Neural crest cell (in vitro differentiated cells): ENCODE measurements at places on chromosomes 7 and 10. TPM values are rescaled to one million over a fixed set of nuclear protein-coding genes. Genes with fewer than 3 reads are reported as not detected.

GRCh38 chr7:107046491-107047259 is 2.2 kb downstream of the PRKAR2B start:
- DNase-seq = no peak

WNT2 gene
- not detected in 2 replicates for total RNA-seq

DNA sequence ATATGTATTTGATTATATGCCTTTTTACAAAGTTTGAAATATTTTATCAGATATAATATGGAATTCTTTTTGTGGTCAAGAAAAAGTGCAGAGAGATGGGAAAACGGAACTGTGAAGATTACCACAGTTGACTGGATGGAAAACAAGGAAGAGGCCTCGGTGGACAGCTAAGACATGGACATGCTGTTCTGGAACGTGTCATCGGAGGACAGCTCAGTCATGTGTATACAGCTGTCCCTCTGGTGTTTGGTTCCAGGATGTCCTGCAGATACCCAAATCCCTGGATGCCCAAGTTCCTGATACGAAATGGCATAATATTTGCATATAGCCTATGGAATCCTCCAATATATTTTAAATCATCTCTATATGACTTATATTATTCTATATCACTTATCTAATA is 49.4 kb downstream of the TRIL start:
- DNase-seq = no peak

GRCh38 chr10:27504808-27505460 is 830 bp downstream of the RAB18 start:
- DNase-seq = no peak

DNA sequence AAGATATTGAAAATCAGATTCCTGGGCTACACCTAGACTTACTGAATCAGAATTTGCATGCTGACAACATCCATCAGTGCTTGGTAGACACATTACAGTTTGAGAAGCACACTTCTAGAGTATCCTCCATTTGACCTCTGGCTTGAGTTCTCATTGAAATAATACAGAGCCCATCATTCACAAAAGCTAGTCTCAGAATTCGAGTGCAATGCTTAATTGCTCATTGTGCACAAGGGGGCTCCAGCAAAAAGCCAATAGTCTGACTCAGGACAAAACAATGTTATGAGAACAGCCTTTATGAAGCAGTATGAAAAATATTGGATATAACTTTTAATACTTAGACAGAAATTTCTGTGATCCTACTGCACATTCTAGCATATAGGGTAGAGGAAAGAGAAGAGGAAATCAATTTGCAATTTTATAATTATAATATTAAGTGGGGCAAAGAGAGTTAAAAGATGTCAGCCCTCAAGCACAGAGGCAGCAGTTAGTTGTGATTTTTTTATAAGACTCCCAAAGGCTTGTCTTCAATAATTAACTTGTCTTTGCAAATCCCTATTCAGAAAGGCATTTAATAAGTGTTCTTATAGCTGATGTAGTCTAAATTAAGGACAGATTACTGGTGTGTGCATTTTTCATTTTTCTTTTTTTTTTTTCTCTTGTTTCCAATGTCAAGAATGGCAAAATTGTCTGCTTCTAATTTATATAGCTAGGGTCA is 105.8 kb upstream of the ANK3 start:
- DNase-seq = no peak

DNA sequence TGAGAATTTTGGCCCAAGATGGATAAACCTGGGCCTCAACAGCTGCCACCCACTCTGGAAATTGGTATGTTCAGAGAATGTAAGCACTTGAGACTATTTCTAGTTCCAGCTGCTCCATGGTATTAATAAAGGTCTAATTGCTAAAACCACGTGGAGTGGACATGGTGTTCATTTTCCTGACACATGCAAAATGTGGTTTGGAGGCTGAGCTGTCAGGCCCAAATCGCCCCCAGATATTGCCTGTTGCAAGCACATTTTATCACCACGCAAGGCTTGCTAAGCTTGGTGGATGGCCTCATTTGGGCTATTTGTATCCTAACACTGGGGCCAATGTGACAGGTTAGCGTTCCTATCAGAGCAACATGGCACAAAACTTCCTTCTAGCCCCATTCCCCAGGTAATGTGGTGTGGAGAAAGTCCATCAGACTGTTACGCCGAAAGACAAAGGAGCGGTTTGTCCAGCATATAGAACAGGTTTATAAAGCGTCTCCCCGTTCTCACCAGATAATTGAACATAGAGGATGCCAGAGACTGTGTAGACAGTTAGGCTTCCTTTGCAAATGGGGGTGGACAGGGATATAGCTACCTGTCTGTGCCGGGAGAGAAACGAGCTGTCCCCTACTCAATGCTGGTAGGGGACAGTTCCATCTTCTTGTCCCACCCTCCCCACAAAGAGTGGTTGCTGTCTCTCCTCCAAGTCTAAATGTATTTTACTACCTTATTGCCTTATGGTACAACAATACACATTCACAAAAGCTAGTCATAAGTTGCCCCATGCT is 78.0 kb upstream of the ANKRD1 start:
- DNase-seq = no peak

- no peak for DNase-seq
Observed at GRCh38 chr10:84214046-84214572, 11.2 kb downstream of the LRIT2 start.

GRCh38 chr10:22554461-22555182 is 159.8 kb downstream of the PIP4K2A start:
- peak; percentile 25 for DNase-seq

COL17A1 gene
- total RNA-seq = not detected in 2 replicates

DNA sequence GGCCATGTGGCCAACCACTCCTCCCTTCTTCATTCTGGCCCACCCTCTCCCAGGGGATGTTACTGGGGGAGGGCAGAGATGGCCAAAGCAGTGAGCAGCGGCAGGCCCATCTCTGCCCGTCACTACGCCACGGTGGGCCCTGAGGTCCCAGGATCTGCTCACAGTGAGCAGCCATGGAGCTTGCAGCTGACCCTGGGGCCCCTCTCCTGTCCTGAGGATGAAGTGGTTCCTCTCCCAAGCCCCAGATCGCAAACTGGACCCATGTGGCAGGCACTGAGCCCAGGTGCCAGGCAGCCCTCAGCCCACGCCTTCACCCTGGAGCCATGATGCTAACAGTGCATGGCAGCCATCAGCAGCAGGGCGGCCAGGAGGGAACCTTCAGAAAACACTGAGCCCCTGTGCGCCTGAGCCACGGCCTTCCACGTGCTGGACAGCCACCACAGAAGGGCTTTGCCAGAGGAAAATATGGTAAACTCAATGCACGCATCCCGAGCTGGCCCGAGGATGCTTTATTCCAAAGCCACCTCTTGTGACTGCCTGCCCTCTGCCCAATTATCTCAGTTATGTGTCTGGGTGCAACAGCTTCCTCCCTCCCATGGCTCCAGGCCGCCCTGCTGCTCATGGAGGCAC is 485.7 kb downstream of the PTPRN2 start:
- DNase-seq = no peak

CALY gene
- total RNA-seq = 0.82 and 0.89 TPM in 2 replicates

GRCh38 chr7:87356448-87356847 is 11.0 kb downstream of the CROT start:
- DNase-seq = no peak

DNA sequence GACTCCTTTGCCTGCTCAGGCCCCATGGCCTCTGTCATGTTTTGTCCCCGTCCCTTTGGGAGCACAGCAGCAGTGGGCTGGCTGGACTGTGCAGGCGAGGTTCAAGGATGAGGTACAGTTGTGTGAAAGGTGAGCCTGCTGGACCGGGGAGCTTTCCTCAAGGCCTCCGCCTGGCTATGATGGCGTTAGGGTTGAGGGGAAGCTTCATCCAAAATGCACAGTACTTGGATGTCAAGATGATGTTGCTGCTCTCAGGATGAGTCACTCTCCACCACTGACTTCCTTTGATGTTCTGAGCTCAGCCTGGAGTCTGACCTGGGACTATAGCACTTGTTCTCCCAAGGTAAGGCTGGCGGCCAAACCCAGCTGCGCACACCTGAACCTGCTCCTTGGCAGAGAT is 152.7 kb upstream of the SHH start:
- DNase-seq = no peak

GRCh38 chr7:39565538-39565937 is 666 bp upstream of the YAE1 start:
- DNase-seq = no peak

RADIL gene
- 12.2 and 13.8 TPM in 2 replicates for total RNA-seq

CNTNAP2 gene
- 9.3 and 12.9 TPM in 2 replicates for total RNA-seq

DNA sequence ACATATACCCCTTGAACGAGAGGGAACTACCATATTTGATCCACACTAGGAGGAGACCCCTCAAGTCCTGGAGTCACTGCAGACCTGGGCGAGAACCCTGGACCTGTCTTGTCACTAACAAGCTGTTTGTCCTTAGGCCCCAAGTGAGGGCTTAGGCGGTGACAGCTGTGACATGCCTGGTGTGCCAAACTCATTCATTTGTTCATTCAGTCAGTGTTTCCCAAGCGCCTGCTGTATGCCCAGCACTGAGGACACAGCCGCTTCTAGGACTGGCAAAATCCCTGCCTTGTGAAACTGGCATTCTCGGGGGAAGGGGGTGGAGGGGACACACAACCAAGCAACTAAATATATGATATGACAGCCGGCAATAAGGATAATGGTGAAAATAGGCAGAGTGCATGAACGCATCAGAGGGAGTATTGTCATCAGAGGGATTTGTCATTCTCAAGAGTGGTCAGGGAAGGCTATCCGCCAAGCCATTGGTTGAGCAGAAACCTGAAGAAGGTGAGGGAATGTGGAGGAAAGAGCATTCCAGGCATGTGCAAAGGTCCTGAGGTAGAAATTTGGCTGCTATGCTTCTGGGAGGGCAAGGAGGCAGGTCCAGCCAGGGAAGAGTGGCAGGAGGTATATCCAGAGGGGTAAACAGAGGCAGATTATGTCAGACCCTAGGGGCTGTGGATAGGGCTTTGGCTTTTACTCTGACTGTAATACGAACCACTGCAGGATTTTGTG is 11.0 kb downstream of the SH2B2 start:
- DNase-seq = no peak

INA gene
- total RNA-seq = 36.4 and 39.7 TPM in 2 replicates

NAT16 gene
- 0.70 and 1.7 TPM in 2 replicates for total RNA-seq

DNA sequence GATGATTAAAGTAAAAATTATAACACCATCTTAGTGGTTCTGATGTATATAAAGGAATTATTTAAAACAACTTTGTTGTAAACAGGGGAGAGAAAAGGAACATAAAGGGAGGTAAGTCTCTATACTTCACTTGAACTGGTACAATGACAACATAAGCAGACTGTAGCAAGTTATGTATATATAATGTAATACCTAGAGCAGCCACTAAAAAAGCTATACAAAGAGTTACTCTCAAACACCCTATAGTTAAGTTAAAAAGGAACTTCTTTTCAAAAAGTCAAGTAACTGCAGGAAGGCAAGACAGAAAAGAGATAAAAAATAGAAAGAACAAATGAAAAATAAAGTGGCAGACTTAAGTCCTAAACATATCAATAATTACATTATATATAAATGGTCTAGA is 82.3 kb downstream of the ZNF503 start:
- DNase-seq = no peak

DNA sequence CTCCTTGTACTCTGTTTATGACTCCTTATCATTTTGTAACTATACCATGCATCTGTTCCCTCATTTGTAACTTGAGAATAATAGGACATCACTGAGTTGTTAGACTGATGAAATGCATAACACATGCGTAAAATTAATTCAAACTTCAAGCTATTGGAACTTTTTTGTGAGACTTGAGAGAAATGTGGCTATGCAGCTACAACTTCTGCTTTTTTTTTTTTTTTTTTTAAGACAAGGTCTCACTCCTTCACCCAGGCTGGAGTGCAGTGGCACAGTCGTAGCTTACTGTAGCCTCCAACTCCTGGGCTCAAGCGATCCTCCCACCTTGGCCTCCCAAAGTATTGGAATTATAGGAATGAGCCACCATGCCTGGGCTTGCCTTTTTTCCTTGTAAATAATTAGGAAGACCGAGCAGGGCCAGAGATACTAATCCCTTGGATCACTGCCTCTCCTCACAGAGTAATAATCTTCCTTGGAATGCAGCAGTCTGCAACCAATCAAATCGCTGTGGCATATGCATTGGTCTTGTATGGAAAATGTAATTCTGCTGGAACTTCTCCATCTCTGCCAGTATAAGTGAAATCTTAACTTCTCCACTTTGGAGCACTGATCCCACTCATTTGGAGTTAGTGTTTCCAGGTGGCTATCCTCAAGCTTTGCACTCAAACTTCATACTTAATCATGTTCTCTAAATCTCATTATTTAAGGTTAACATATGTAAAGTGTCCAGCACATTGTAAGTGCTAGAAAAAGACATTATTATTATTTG is 2.0 kb upstream of the PANK1 start:
- DNase-seq = no peak

- DNase-seq = no peak
Observed at GRCh38 chr7:111394891-111395290, 167.4 kb downstream of the IMMP2L start.

- DNase-seq = no peak
Observed at GRCh38 chr7:113087071-113087998, 708 bp upstream of the GPR85 start.
